ENCODE measurements at places on chromosomes 1 and 21.
A peak's percentile ranks its signal among the peaks of the same experiment; 100 is the strongest.

- DNase-seq = no peak
These were observed 12.9 kb downstream of the RCAN1 start for GRCh38 chr21:34602061-34602460.

DNA sequence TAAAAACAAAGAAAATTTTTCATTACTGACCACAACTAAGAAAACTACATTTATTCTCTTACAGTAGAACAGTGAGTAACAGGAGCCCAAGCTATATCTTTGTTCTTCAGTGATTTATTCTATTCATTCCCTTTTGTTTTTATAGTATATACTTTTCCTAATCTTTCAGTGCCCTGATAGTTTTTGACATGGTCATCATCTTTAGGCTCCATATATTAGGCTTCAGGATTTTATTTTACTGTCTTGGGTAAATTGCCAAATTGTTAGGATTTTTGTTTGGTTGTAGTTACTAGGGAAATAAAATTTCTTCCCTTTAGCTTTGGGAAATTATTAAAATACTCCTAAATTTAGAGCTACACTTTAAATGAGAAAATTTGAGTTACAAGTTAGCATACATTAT, 10.3 kb downstream of the FBXO28 start:
- no peak for DNase-seq

DNA sequence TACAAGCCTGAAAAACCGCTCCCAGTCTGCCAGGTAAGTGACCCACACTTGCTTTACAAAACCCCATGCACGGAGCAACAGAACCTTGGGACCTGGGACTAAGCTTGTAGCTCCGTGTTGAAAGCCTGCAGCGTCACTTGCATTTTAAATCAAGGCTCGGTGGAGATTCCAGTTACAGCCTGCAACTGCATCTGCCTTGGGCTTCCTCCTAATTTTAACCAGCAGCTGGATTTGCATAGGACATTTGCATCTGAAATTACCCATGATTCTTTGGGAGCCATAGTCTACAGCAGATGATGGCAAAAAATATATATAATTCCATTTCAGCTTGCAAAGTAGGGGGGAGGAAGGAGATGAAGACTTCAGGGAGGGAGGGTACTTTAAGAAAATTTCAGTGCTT, 62.4 kb upstream of the IGSF21 start:
- peak; percentile 42 for DNase-seq

DNA sequence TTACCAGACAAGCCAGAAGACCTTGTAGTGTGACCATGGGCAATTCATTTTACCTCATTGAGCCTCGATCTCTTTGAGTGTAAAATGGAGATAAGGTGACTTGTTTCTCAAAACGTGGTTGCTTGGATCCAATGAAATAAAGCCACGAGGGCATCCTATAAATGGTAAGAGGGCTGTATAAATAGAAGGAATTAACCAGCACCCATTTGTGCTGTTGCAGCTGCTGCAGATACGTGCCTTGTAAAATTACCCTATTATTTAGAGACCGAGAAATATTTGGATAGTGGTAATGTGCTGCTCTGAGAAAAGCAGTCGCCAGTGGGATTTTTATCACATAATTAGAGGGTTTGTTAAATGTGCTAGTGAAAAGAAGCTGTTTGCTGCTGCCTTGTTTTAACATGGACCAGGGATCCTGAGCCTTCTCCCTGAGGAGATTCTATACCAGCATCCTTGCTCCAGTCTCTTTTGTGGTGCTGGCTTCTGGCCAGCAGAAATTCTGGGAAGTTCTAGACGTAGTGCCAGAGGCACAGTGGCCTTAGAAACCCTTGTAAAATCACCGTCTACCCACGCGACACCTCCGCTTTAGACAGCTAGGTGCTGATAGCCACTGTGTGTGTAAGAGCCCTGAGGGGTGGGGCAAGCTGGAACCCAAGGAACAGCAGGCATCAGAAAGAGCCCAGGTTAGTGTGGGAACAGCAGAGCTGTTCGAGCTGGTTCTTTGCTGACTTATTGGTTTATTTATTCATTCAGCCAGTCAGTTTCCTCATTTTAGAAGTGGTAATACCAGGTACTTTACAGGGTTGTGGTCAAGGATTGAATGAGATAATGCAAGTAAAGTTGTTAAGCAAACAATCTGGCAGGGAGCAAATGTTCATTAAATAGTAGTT, 137.5 kb downstream of the NOS1AP start:
- peak; percentile 61 for DNase-seq

DNA sequence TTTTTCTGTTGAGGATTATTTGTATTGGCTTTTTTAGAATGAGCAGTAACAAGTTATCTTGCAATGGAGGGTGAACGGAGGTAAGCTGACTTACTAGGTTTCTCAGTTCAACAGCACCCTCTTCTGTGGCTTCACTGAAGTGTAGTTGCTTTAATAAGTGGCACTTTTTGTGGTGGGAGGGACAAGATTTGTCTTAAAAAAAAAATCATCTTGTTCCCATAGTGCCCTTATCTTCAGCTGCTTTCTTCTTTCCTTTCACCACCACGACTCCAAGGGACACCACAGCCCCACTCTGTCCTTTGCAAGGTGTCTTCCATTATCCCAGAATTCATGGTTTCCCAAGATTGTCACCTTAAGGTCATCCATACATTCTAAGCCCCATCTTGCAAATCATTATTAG, 92.9 kb downstream of the PIGK start:
- peak; percentile 95 for DNase-seq

DNA sequence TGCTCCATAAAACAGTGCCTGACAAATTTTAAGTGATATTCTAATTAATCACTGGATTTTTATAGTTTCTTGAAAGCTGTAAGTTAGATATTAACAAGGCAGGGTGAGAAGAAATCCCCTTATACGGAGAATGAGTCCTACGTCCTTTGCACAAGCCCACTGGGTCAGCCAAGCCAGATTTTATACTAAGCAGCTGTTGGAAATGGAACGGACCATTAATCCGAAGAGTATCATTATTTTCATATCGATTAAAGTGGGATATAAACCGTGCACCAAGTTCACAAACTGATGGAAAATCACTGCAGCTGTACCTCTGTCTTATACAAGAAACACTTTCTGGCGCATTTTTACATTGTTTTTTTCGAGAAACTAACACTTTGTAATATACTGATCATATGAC, 35.2 kb downstream of the SPAG17 start:
- DNase-seq = no peak

DNA sequence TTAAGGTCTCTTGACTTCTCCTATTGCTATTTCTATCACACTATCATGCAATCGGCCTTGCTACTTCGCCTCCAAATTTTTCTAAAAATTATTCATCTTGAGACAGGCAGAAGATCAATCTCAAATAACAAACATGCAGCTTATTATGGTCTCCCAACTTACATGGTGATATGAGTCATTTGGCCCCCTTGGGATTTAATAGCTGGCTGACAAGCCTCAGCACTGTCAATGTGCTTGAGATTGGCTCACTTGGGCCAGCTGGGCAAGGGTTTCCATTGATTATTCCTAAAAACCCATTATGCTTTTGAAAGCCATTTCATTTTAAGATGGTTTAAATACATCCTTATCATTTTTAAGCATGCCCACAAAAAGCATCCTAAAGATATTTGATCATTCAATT, 224.5 kb upstream of the NFIA start:
- no peak for DNase-seq

GRCh38 chr1:227343727-227344551, 25.6 kb upstream of the CDC42BPA start:
- DNase-seq = no peak

DNA sequence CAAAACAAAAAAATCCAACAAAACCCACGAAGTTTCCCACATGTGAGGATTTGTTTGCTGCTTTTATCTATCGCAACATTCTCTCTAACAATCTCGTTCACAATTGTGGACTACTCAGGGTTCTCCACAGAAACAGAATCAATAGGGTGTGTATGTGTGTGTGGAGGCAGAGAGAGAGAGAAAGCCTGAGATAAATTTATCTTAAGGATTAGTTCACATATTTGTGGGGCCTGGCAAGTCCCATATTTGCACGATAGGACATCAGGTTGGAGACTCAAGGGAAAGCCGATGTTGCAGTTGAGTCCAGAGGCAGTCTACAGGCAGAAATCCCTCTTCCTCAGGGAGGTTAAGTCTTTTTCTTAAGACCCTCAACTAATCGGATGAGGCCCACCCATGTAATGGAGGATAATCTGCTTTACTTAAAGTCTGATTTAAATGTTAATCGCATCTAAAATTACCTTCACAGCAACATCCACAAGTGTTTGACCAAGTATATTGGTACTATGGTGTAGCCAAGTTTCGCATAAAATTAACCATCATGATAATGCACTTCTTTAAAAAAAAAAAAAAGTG, 31.7 kb downstream of the ADAMTS1 start:
- DNase-seq = no peak

DNA sequence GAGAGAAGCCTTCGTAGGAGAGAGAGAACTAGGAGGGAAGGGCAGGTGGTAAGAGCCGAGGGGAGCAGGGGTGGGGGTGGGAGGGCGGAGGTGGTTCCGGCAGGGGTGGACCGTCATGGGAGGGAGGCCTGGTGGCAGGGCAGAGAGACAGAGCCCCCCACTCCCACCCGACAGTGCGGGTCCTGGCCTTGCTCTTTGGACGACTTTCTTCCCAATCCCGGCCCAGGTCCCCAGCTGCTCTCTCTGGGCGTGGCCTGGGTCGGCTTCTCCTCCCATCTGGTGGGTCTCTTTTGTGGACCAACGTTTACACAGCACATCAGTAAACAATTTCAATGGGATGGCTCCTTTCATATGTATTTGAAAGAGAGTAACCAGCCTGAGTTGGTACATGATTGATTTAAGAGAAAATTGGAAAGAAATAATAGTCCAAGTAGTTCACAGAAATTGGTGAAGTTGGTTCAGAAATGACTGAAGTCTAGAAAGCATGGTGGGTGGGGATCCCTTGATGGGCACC, 56.9 kb downstream of the LDLRAD2 start:
- no peak for DNase-seq
